ENCODE measurements at places on chromosomes 7 and 10. TPM values are rescaled to one million over a fixed set of nuclear protein-coding genes. Genes with fewer than 3 reads are reported as not detected.

DNA sequence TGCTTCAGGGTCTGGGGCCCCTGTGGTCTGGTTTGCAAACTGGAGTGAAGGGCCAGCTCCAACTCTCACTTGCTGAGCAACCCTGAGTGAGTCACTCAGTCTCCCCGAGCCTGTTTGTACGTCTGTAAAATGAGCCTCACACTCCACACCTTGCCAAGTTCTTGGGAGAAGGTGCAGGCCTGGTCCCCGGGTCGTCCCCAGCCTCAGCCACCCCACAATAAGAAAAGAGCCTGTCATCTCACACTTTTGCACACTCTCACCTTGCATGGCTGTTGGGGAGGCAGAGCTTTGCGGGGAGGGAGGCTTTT, 5.2 kb downstream of the GRIFIN start:
- H3K27ac ChIP-seq: no peak overlapping the region
- no peaks in the 10 kb centered on the region for H3K36me3 ChIP-seq
- H3K4me1 ChIP-seq: no peaks in the 10 kb centered on the region
- no peak for DNase-seq
- no peaks in the 10 kb centered on the region for H3K27me3 ChIP-seq

Gene OR13A1
- not detected for total RNA-seq

Gene RBP4
- 6.8 TPM for total RNA-seq

Gene TAF3
- total RNA-seq: 4.4 TPM

Gene ZNF783
- 5.5 TPM for total RNA-seq

GRCh38 chr7:141387521-141388217, 163.5 kb upstream of the AGK start:
- H3K27me3 ChIP-seq: no peaks in the 10 kb centered on the region
- no peak overlapping the region for H3K27ac ChIP-seq
- no peak overlapping the region for H3K4me3 ChIP-seq
- no peak for DNase-seq
- no peaks in the 10 kb centered on the region for H3K36me3 ChIP-seq

Gene CYP26A1
- total RNA-seq: not detected

Gene STEAP1
- total RNA-seq: 19.2 TPM

DNA sequence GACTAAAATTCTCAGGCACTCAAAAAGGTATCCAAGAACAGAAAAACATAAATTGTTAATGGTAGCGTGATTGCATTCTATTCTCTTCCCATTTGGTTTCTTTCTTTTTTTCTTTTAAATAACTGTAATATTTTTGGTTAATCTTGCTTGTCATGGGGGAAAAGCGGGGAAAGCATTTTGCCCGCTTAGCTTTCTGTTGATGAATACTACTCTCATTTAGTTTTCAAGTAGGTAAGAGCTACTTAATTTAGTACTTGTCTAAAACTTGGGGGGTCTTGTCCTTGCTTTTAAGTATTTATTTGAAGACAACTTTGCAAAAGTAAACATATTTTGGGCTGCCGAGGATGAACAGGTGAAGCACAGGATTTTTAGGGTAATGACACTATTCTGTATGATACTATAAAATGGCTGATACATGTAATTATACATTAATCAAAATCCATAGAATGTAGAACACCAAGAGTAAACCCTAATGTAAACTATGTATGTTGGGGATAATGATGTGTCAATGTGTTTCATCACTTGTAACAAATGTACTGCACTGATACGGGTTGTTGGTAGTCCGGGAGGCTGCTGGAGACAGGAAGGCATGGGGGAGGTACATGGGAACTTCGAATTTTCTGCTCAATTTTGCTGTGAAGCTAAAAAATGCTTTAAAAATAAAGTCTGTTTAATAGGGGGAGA, 1.7 kb downstream of the TES start:
- H3K4me3 ChIP-seq: peak overlapping the region; percentile 74
- H3K4me1 ChIP-seq: no peaks in the 10 kb centered on the region
- no peaks in the 10 kb centered on the region for H3K36me3 ChIP-seq
- no peak for DNase-seq
- H3K27me3 ChIP-seq: no peaks in the 10 kb centered on the region

Gene ZNF467
- 2.5 TPM for total RNA-seq

GRCh38 chr10:7756360-7756992, 31.3 kb downstream of the KIN start:
- H3K27me3 ChIP-seq: no peaks in the 10 kb centered on the region
- no peaks in the 10 kb centered on the region for H3K36me3 ChIP-seq
- H3K4me3 ChIP-seq: no peak overlapping the region
- H3K4me1 ChIP-seq: no peaks in the 10 kb centered on the region

- no peaks in the 10 kb centered on the region for H3K36me3 ChIP-seq
- no peaks in the 10 kb centered on the region for H3K27me3 ChIP-seq
- DNase-seq: peak; percentile 46
- no peaks in the 10 kb centered on the region for H3K4me1 ChIP-seq
Observed at GRCh38 chr7:151851782-151852181, 25.1 kb downstream of the PRKAG2 start.

Gene SPDYE16
- not detected for total RNA-seq

- no peaks in the 10 kb centered on the region for H3K4me1 ChIP-seq
- no peak overlapping the region for H3K4me3 ChIP-seq
- H3K27ac ChIP-seq: no peak overlapping the region
- no peak for DNase-seq
- no peaks in the 10 kb centered on the region for H3K36me3 ChIP-seq
- no peaks in the 10 kb centered on the region for H3K27me3 ChIP-seq
Observed at GRCh38 chr10:78045237-78045636, 11.6 kb downstream of the RPS24 start.

- H3K4me3 ChIP-seq: no peak overlapping the region
- no peak for DNase-seq
- H3K4me1 ChIP-seq: peaks cover 4% of the 10 kb centered on the region
Observed at GRCh38 chr7:128347647-128348097, 4.0 kb upstream of the RBM28 start.

Gene ANKRD22
- total RNA-seq: 28.2 TPM
